ENCODE measurements at places on chromosomes 6 and 20.

DNA sequence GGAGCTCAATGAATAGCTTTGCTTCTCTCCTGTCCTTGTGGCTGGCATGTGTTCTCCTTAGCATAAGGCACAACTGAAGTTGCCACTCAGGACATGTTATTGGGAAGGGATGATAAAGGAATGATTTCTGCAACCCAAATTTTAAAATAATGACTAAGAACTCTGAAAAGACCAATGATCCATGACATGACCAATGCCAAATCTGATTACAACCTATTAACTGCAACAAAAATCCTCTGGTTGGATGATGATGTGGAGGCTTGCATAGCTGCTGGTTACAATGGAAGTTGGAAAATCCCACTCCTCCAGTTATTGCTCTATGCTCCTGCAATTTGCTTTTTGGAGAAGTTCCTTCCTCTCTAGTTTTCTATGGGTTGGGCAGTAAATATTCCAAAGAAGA, 63.4 kb upstream of the FBXL4 start:
- DNase-seq = no peak

- no peak for DNase-seq
Observed at GRCh38 chr6:16527691-16528090, 233.6 kb downstream of the ATXN1 start.

DNA sequence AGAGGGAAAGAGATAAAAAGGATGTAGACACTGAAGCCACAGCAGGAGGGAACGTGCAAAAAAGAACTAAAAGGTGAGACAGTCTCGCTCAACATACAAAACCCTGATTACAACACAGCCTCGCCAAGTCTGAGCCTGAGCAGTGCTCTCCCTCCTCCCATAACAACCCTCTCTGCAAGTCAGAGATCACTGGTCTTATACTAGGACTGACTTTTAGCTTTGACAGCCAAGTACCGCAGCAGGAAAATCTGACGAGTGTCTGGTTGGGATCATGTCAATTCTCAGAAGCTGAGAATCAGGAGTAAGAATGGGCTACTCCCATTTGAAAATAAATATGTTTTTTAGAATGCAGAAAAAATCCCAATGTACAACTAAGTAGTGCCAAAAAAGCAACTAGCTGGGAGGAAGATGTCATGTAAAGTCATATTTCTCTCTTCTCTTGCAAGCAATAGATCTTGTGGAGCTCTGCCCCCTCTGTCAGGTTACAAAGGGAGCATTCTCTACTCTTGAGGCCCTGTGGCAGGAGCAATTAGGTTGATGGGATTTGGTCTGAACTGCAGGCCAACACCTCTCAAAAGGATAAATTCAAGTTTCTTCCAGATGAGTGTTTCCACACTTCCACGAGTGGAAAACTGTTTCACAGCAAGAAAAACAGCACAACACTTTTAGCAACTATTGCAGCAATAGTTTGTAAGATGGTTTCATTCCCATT, 118.9 kb upstream of the COL21A1 start:
- no peak for DNase-seq

DNA sequence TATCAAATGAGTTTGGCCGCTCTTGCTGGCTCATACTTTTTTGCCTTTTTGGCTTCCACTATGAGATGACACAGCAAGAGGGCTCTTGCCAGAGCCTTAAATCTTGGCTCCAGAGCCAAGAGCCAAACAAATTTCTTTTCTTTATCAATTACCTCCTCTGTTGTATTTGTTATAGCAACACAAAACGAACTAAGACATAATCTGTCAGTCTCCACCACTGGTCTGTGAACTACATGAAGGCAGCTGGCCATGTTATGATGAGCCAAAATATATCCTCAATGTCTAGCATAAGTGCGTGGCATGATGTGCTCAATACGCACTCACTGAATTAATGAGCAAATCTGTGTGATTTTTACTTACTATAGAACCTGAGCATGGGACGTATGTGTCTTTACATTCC, 220.0 kb upstream of the ZNF217 start:
- DNase-seq = no peak

- peak; percentile 93 for DNase-seq
Observed at GRCh38 chr6:112044856-112045255, 9.0 kb upstream of the CCN6 start.

DNA sequence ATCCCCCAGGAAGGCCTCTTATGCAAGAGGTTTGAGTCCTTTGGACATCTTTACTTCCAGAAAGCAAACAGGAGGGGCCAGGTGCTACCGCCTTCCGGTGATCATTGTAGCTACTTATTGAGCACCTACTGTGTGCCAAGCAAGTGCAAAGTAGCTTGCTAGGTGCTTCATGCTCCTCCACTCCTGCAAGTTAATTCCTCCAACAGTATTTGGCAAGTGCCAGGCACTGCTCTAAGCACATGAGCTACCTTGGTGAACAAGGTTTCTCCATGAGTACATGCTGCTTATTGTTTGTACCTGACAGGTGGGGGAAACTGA, 2.3 kb downstream of the CPNE5 start:
- DNase-seq = no peak

DNA sequence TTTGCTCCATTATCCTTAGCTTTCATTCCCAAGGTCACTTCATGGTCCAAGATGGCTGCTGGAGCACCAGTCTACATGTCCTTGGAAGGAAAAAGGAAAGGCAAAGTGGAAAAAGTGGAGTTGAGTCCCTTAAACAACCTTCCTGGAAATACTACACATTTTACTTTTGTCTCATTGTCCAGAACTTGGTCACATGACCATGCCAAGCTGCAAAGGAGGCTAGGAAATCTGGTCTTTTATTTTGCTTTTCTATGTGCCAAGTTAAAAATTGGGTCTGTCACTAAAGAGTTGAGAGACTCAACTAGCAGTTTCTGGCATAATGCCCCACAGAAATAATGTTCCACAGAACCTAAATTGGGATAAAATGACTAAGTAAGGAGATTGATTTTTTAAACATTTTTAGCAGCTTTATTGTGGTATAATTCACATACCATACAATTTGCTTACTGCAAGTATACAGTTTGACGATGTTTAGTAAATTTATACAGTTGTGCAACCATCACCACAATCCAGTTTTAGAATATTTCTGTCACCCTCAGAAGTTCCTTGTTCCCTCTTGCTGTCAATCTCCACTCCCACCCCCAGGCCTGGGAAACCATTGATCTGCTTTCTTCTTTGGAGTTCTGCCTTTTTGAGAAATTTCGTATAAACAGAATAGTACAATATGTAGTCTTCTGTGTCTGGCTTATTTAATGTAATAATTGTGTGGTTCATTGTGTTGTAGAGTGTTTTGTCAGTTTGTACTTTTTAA, 5.6 kb upstream of the CHD6 start:
- DNase-seq = no peak

GRCh38 chr20:11716239-11716944, 201.3 kb upstream of the BTBD3 start:
- DNase-seq = peak; percentile 40

DNA sequence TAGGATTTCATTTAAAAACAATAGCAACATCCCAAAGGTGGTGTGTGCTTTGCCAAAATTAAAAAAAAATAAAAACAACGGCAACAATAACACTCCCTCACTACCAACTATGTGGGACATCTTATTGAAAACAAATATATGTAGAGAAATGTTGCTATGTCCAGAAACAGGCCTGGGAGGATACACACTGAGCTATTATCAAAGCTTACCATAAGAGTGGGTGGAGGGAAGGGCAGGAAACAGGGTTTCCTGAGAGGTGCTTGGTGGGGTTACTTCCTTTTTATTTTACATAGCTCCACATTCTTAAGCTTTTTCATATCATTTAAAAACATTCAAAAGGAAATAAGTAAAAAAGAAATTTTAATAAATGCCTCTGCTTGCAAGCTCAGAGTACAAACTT, 150.0 kb upstream of the RIPOR2 start:
- no peak for DNase-seq

GRCh38 chr6:152598901-152599537, 38.1 kb downstream of the SYNE1 start:
- no peak for DNase-seq

GRCh38 chr20:6811262-6812035, 44.0 kb downstream of the BMP2 start:
- no peak for DNase-seq

- no peak for DNase-seq
Observed at GRCh38 chr20:36126836-36127527, 27.6 kb upstream of the EPB41L1 start.

- no peak for DNase-seq
Observed at GRCh38 chr20:40134176-40134575, 554.9 kb downstream of the MAFB start.

DNA sequence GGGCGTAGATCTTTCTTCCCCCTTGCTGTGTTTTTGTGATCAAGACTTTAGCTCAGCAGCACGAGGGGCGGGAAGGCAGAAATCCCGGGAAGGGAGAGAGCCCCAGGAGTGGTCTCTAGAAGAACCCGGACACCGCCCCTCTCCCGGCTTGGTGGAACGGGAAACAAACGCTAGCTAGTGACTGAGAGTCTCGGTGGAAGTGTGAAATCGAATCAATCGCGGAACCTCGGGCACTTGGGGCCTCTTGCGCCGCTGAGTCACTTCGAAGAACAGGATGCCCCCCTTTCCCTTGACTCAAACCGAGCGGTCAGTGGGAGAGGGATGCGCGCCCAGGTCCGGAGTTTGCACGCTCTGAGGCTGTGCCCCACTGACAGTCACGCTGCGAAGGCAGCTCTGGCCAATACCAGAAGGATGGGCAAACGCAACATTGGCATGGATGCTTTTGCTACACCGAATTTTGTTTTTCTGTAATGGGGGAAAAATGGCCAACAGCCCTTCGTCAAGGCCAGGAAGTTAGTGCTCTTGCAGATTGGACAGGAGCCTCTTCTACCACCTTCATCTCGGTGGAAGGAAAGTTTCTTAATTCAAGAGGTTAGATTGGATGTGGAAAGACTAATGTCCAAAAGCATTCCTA, 1.6 kb upstream of the OLIG3 start:
- no peak for DNase-seq

DNA sequence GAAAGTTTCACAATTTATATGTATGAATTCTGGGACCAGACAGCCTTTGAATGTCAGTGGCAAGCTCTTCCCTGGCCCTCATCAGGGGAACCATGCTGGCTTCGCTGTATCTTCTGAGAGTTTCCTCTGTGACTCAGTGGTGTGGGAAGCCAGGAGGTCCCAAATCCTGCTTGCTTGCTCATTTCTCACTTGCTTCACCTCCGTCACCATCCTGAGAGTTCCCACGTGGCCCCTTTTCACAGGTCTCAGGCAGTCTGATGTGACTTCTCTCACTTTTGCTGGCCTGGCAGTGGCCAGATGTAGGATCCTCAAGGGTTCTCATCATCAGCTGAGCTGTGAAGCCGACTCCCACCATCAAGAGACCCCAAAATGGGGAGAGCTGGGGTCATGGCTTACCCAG, 28.4 kb upstream of the RIN2 start:
- DNase-seq = no peak

- DNase-seq = no peak
Observed at GRCh38 chr6:169367507-169367906, 113.9 kb upstream of the THBS2 start.

DNA sequence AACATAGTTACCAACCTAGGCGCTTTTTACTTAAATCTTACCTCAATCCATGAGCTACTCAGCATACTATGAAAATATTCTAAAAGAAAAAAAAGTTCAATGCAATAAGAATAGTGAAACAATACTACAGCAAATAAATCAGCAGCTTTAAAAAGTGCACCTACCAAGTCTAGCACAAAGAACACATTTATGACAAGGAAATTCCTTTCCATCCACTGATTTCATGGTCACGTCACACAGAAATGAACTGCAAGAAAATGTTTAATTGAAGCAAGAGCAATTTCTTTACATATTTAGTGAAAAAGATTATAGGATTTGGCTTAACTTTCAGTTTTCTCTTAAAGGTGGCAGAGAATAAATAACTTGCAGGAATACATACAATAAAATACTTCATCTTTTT, 36.2 kb downstream of the IBTK start:
- no peak for DNase-seq

DNA sequence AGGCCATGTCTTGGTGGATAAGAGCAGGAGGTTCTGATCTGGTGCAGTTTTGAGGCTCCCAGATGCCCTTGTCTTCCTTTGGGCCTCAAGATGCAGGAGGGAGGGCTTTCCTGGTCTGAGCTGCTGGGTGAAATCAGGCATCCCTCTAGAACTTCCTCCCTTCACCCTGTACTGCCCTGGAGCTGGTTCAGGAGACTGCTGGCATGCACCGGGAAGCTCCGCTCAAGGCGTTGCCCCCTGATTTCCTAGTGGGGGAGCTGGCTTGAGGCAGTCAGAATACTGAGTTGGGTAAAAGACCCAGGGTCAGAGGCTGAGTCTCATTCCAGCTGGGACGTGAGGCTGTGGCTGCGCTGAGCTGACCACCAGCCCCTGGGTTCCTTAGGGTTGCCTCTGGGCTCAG, 12.0 kb downstream of the PHACTR3 start:
- DNase-seq = no peak

All from AG09309 (cell line).